Activated CD8-positive, alpha-beta memory T cell treated with anti-CD3 and anti-CD28 coated beads for 24 hours (primary cell): ENCODE measurements at places on chromosomes 7 and 10.
A peak's percentile ranks its signal among the peaks of the same experiment; 100 is the strongest.

DNA sequence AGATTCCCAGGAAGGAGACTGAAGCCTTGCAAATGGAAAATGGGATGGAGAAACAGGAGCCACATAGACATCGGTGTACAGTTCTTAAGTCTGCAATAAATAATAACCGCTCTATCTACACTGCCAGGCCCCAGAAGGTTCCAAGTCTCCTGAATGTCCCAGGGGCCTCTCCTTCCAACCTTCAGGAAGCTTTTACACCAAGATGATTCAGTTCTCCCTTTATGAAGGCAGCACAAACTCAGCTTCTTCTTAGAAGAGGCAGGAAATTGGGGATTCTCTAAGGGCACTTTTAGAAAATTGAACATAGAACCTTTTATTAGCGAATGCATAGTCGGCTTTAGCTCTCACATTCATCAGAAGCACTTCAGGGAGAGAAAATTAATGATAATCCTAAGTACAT lies 130.8 kb upstream of the LYZL1 start:
- DNase-seq, result no peak

GRCh38 chr7:22390516-22390915 lies 33.6 kb upstream of the RAPGEF5 start:
- no peak for DNase-seq

DNA sequence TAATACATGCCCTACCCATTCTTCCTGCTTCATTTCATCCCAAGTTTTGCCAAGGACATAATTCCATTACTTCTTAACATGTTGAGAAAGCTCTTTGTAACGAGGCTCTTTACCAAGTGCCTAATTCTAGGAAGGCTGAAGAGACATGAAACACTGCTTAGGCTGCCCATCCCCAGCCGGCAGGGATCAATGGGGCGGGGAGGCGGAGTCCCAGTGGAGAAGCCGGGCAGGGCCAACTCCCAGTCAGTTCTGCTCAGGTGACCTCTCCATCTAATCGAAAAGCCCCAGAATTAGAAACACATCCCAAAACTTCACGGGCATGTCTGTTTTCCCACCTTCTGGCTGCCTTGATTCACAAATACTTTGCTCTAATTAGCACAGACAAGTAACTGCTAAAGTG lies 89.5 kb upstream of the LYZL1 start:
- DNase-seq, result no peak

GRCh38 chr10:112858986-112859651 lies 90.9 kb upstream of the TCF7L2 start:
- DNase-seq, result no peak

DNA sequence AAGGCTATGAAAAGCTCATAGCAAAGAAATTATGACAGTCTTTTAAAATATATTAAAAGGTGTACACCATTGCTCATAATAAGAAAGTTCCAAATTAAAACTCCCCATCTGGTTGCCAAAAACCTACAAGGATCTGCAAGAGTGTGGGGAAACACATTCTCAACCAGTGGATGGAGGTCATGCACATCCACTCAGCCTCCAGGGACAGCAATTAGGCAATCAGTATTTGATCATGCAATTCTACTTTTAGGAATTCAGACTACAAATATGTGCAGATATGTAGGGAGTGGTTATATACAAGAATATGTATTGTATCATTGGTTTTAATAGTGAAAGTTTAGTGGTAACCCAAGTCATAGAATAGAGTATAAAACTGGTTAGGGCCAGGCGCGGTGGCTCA lies 157.8 kb downstream of the FGFR2 start:
- DNase-seq, result no peak

DNA sequence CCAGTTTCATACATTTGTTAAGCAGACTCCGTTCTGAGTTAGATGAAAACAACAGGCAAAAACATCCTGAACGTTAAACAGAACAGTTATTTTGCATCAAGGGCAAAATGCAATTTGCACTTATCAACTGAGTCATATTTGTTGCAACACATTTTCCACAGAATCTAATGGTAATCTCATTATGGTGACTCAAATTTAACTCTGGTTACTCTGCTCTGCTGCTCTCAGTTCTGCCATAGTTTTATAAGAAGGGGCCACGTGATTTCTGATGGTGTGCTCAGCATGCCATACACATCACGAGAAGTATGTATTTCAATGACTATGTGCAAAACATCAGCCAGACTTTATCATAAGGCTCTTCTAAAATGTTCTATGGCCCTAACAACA lies 148.8 kb downstream of the CHCHD3 start:
- DNase-seq, result no peak

GRCh38 chr7:7152315-7152714 lies 30.0 kb upstream of the C1GALT1 start:
- no peak for DNase-seq

DNA sequence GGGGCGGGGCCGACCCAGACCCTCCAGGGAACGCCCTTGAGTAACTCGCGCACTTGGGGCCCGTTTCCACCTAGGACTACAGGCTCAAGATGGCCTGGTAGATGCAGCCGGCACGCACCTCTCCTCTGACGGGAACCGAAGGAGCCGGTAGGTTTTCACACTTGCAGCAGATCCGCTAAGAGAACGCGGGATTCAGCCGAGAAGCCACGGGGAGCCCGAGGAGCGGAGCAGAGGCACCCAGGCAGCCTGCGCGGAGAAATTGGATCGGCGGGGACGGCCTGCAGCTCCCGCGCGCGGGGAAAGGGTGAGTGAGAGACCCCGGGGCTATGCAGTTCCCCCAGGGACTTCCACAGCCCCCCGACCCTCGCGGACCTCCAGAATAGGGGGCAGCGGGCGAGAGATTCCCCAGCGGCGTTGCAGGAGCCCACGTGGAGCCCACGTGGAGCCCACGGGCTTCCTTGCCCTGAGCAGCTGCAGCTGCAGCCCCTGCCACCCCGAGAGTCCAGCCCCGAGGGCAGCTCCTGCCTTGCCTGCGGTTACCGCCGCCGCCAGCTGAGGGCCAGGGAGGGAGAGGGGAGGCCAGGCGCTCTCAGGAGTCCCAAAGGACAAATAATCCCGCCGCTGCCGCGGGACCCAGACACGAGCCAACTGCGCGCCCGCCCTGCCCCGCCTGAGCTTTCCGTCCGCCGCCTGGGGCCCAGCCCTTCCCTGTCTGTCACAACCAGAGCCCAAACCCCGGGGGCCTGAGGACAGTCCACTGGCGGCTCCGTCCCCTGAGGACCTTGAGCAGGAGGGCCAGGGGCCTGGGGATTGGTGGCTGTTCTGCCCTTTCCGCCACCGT lies 13.1 kb downstream of the IFT22 start:
- peak; percentile 80 for DNase-seq

DNA sequence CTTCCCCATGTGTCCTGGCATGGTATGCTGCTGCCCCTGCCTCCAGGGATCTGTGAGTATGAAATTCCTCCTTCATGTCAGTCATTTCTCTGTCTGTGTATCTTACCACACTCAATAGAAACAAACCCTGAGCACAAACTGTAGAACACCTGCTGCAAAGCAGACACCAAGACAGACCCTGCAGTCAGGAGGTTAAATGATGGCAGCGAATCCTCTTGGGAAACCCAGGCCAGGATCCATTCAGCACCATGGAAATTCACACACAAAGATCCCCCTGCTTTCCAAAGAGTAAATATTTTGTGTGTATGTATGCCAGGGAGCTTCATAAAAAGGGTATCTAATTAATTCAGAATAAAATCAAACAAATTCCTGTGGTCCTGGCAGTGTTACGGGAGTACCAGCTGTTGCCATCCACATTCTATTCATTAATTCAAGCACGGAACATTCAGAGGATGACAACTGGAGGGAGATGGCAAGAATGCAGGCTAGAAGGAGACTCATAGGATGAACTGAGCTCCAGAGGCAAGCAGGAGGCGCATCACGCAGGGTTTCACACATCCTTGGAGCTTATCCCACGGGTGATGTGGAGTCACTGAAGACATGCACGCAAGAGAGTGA lies 14.8 kb downstream of the ITIH5 start:
- DNase-seq, result no peak

DNA sequence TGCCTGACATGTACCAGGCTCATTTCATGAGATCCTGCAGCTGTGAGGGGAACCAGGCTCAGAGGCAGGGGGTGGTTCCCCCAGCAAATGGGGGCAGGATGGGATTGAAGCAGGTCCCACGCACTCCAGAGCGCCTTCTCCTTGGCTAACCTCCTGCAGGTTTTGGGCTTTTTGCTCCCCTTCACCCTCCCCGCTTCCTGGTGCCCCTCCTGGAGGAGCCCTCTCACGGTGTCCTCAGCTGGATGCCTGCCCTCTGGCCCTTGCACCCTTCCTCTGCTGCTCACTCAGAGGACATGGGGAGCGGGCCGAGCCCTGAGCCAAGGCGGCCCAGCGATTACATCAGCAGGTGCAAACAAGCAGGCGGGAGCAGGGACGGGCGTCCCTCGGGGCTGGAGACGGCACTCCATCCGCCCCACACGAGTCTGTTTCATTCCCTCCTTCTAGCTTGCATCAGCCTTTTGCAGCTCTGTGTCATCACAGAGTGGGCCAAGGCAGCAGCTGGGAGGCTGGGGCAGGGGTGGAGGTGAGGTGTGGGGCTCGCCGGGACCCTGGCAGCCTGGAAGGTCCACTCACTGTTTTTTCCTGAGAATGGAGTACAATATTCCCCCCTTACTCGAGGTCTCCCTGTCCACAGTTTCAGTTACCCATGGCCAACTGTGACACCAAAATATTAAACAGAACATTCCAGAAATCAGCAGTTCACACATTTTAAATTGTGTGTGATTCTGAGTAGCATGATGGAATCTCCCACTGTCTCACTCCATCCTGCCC lies 52.7 kb upstream of the SLC29A3 start:
- DNase-seq, result no peak

DNA sequence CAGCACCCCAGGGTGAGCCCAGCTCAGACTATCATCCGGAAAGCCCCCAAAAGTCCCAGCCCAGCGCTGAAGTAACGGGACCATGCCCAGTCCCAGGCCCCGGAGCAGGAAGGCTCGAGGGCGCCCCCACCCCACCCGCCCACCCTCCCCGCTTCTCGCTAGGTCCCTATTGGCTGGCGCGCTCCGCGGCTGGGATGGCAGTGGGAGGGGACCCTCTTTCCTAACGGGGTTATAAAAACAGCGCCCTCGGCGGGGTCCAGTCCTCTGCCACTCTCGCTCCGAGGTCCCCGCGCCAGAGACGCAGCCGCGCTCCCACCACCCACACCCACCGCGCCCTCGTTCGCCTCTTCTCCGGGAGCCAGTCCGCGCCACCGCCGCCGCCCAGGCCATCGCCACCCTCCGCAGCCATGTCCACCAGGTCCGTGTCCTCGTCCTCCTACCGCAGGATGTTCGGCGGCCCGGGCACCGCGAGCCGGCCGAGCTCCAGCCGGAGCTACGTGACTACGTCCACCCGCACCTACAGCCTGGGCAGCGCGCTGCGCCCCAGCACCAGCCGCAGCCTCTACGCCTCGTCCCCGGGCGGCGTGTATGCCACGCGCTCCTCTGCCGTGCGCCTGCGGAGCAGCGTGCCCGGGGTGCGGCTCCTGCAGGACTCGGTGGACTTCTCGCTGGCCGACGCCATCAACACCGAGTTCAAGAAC lies 1.1 kb downstream of the VIM start:
- DNase-seq, result peak; percentile 86

- DNase-seq, result no peak
Measured at GRCh38 chr10:91197127-91197526, 23.3 kb upstream of the PCGF5 start.

GRCh38 chr10:10677479-10677878 lies 340.2 kb upstream of the CELF2 start:
- no peak for DNase-seq

DNA sequence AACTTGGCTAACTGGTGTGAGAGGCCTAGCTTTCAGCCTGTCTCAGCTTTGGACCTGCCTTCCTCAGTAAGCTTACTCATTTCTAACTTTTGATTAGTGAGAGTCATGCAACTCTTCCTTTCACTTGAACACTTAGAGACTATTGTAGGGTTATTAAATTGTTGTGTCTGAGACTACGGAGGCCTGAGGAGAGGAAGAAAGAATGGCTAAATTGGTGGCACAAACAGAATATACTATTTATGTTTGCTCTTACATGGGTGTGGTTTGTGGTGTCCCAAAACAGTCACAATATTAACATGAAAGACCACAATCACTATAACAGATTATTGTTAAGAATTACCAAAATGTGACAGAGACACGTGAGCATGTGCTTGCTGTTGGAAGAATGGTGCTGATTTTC lies 82.1 kb downstream of the TRIM24 start:
- DNase-seq, result no peak
